ENCODE measurements at places on chromosomes 16 and 17.

GRCh38 chr17:15412606-15413005, 54.8 kb downstream of the CDRT4 start:
- no peak for DNase-seq

DNA sequence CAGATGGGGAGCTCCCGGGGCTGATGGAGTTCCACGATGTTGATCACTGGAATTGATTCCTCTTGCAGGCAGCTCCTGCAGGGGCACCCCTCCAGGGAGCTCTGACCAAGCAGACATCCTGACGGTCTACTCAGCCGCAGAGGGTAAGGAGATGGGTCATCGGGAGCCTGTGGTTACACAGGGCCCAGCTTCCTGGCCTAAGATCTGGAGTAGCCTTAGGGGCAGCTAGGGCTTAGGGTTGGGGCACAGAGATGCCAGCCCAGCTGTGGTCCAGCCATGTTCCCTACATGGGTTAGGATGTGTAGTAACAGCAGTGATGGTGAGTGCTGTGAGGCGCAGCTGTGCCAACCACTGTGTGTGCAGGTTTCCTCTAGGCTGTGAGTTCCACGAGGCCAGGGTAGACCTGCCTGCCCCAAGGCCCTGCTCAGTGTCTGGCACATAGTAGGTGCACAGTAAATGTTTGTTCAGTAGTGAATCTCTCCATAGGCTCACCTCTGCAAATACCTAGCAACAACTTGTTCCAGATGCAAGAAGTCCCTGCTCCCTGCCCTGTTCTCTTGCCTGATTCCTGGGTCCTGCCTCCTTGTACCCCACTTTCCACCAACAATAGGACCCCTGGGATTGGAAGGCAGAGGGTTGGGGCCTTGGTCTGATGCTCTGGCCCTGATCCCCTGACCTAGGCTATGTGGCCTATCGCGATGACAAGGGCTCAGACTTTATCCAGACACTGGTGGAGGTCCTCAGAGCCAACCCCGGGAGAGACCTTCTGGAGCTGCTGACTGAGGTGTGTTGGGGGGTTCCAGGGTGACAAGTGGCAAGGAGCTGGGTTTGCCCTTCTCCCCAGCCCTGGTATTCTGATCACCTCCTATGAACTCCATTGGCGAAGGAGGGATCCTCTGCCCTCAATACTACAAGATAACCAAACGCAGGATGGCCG, 13.7 kb downstream of the ZNF213 start:
- DNase-seq: no peak

GRCh38 chr17:31408586-31408985, 17.1 kb downstream of the RAB11FIP4 start:
- DNase-seq: no peak

DNA sequence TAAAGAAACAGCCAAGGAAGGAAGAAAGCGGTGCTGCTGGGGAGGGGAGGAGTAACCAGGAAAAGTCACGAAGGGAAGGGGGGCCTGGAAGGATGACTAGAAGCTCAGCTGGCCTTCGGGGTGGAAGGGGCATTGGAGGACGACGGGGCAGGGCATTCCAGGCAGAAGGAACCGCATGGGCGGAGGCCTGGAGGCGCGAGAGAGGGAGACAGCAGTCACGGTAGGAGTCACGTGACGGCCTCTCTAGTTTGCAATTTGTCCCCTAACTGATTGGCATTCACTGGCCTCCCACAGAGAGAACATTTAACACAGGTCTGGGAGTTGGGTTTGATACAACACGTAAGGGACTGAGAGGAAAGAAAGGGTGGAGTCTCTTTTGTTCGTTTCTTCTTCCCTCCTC, 63.9 kb downstream of the RTN4RL1 start:
- peak; percentile 63 for DNase-seq

- no peak for DNase-seq
Observed at GRCh38 chr16:15976929-15977637, 27.7 kb downstream of the ABCC1 start.

- no peak for DNase-seq
Observed at GRCh38 chr17:40112718-40113109, 9.1 kb upstream of the MSL1 start.

- DNase-seq: no peak
Observed at GRCh38 chr17:70084476-70084875, 9.5 kb downstream of the KCNJ16 start.

GRCh38 chr17:69533481-69534234, 119.2 kb downstream of the MAP2K6 start:
- peak; percentile 23 for DNase-seq

DNA sequence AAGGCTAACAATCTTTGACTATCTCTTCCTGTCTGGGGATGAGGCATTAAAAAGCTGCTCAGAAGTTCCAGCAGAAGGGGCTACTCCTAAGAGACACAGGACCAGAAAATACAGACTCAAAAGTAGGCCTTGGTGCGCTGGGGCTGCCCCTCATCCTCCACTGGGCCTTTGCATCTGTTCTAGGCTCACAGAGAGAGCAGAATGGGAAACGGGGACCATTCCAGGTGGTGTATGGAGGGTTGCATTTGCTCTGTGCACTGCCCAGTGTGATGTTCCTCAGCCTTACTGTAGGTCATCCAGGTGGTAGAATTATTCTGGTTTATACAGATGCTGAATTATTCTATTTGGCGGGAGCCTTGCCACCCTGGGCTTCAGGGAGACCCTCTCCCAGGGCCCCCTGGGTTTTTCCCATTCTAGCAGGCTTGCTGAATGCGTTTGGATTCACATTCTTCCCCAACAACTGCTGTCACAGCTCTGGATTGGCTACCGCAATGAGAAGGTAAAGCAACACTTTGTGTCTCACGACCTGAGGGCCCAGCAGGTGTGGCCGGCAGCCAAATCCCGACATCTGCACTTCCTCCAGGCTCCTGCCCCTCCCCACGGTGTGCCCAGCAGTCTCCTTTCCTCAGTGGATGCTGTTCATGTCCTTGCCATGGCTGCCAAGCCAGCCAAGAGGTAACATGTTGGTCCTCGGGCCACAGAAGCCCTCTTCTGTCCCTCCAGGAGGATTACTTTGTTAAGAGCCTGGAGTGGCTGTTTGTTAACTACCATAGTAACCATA, 25.0 kb upstream of the ZNHIT3 start:
- no peak for DNase-seq

DNA sequence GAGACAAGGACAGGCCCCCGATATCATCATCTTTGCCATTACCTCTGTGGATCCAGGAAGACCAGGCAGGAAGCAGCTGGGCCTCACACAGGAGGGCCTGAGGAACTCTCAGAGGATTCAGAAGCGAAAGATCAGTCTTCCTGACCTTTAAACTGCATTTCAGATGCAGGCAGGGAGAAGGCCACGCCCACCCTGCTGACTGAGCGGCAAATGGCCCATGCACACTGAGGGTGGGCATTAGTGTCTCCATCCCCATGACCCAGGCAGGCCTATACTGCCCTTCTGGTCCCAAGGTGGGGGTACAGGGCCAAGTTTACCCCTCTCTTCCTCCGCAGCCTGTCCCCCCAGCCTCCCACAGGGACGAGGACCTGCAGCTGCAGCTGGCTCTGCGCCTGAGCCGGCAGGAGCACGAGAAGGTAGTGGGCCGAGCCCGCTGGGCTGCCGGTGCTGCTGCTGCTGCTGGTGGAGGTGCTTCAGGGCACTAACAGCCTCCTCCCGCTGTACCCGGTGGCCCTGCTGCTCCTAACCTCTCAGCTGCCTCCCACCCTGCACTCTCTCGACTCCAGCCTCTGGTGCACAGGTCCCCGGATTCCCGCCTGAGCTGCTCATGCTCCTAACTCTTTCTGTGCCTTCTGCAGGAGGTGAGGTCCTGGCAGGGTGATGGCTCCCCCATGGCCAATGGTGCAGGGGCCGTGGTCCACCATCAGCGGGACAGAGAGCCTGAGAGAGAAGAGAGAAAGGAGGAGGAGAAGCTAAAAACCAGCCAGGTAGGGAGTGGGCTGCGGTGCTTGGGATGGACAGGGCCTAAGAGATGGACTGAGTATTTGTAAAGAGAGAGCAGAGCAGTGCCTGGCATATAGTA, 6.2 kb downstream of the EPN3 start:
- DNase-seq: no peak

- no peak for DNase-seq
Observed at GRCh38 chr16:70735141-70735979, 49.5 kb upstream of the MTSS2 start.

GRCh38 chr16:28596840-28597691, at the start of gene SULT1A2:
SULT1A2 (minus strand) TSS chr16:28597050; CDS start chr16:28595930, 1,120 bp downstream.
- DNase-seq: no peak

DNA sequence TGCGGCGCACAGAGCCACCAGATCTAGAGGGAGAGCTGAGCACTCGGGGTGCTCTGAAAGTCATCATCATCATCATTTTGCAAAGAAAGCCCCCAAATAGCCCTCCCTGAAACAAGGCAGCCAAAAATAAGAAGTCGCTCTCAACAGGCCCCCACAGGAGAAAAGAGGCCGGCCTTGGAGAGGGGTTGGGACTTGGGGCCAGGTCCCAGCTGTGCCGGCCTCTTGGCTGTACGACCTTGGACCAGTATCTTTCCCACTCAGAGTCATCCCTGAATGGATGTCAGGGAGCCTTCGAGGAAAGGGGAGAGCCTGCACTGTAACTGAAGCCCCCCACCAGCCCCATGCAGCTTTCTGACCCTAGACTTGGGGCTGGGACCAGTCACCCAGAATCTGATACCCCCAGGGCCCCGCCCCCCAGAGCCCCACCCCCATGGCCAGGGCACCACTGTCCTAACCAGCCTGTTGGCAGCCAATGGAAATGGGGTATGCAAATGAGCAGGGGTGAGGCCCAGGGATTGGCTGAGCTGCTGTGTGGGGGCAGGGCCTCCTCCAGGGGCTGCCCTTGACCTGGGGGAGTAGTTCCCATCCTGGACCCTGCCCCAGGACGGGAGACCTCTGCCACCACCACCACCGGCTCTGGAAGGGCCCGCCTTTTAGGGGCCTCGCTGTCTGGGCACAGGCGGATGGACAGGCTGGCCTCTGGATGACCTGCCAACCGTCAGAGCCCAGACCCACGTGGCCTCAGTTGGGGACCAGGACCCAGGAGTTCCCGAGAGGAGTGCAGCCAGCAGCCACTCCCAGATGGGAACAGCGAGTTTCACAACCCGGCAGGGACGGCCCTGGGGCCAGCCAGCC, 15.4 kb downstream of the ZFPM1 start:
- DNase-seq: peak; percentile 73

- DNase-seq: no peak
Observed at GRCh38 chr17:40419559-40420331, 2.0 kb upstream of the TOP2A start.

Data from iPS DF 19.7 (cell line).